ENCODE measurements at places on chromosomes 13 and 19.

- DNase-seq, result no peak
Observed at GRCh38 chr19:53002479-53002878, 11.2 kb upstream of the ERVV-1 start.

DNA sequence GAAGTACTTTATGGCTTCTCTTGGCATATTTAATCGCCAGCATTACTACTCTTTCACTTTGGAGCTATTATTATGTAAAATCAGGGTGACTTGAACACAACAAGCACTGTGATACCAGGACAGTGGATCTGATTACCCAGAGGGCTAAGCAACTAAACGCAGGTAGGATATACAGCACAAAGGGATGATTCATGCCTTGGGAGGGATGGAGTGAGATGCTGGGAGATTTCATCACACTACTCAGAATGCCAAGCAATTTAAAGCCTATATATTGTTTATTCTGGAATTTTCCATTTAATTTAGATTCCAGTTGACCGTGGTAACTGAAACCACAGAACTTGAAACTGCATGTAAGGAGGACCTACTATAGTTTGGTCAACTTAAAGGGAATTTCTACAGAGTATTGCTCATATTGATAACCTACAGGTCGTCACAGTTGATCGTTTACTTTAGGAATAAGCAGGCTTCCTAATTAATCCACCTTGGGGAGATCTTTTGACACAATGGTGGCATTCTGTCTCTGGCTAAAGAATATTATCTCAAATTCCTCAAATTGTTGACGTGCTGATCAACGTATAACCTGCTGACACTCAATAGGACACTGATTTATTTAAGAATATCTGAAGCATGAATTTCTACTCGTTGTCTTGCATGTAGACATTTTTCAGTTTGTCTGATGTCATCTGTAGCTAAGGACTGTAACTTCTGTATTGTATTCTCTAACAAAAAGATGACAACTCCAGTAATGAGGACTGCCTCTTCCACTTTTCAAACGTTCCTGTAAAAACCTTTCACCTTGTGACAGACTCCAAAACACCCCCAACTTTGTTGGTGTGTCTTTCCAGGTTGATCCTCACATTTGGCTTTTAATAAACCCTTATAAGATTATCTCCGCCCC lies 254.2 kb downstream of the GPC5 start:
- no peak for DNase-seq

DNA sequence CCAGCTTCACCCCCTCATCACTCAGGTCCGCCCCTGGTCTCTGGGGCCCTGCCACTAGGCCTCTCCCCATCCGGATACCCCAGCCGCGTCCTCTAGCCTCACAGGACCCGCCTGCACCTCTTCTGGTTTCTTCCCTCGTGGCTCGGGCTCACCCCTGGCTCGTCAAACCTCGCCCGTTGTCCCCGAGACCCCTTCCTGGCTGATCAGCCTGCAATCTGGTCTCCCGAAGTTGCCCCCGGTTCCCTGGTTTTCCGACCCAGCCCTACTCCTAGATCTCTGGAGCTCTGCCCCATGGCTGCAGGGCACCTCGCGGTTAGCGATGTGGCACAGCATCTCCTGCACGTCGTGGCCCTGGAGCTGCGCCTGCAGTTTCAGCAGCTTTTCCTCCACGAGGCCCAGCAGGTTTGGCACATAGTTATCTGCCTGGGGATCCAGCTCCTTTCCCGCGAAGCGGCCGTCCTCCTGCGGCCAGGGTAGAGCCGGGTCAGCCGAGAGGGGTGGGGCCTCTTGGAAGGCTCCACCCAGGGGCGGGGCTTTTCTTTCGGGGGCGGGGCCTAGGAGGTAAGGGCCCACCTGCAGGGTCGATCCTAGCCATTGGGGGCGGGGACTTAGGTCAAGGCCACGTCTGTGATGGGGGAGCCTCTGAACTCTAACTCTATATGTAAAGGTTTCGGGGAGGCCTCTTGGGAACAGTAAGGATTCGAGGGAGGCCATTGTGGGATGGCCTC lies 2.4 kb upstream of the RGL3 start:
- DNase-seq, result no peak

- no peak for DNase-seq
Observed at GRCh38 chr19:31803835-31804446, 454.7 kb upstream of the TSHZ3 start.

GRCh38 chr13:71964491-71965100 lies 97.6 kb upstream of the DACH1 start:
- no peak for DNase-seq

DNA sequence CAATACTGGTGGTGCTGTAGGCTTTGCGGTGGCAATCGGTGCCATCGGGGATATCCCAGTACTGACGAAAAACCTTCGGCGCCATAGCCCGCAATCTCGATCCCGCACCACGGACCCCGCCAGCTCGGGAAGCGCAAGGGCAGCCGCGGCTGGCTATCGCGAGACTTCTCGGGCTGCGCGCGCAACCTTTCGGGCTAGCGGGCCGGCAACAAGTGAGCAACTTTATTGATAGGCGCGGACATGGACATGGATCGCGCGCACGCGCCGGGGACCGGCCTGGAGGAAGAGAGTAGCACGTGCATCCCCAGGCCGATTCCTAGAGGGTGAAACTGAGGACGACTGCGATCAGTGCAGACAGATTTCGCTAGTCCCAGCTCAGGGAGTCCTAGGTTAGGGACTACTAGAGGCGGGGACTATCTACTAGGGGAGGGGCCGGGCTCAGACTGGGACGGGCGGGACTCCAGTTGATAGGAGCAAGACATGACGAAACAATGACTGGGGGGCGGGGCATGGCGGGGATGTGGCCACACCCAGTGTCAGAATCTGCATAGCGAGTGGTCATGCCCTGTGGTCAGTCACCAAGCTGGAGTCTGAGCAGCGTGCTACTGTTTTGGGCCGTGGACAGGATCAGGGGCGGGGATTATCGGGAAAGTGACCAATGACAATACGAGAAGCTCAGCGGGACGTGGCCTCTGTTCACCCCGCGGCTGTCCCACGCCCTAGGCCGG lies at the start of gene NDUFA11:
TSS of gene NDUFA11 (minus strand) at position 167 of the 728 bp plus-strand sequence. CDS start at position 85, 82 bp downstream.
- DNase-seq, result peak; percentile 98

GRCh38 chr19:35380450-35381124 lies 9.7 kb downstream of the GPR42 start:
- DNase-seq, result no peak

DNA sequence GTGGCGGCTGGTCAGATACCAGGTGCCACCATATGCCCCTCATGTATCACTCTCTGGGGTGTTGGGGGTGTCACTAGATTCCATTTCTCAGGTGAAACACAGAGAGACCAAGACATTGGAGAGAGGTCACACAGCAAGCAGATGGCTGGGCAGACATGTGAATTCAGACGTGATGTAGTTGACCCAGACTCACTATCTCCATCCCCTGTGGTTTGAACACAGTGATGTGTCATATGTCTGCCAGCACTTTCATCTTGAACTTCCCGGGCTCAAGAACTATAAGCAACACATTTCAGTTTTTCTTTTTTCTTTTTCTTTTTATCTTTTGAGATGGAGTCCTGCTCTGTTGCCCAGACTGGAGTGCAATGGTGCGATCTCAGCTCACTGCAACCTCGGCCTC lies 16.1 kb upstream of the UPF1 start:
- DNase-seq, result no peak

GRCh38 chr13:110816500-110816899 lies 98.4 kb downstream of the ANKRD10 start:
- DNase-seq, result no peak
